ENCODE measurements at places on chromosomes 5 and 9.

GRCh38 chr5:52725065-52725746 lies 62.5 kb upstream of the ITGA1 start:
- DNase-seq: no peak

DNA sequence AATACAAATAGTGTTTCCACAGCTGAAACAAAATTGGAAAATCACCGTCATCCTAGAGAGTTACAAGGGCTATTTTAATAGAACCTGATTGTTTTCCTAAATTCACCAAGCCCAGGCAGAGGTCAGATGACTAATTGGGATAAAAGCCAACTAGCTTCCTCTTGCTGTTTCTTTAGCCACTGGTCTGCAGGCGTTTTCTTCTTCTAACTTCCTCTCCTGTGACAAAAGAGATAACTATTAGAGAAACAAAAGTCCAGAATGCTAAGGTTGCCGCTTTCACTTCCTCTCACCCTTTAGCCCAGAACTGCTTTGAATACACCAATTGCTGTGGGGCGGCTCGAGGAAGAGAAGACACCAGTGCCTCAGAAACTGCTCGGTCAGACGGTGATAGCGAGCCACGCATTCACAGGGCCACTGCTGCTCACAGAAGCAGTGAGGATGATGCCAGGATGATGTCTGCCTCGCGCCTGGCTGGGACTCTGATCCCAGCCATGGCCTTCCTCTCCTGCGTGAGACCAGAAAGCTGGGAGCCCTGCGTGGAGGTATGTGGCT lies at the start of gene TLR4:
TSS of gene TLR4 (plus strand) at position 380 of the 552 bp plus-strand sequence. CDS start at position 450, 70 bp downstream.
- DNase-seq: peak; percentile 67

DNA sequence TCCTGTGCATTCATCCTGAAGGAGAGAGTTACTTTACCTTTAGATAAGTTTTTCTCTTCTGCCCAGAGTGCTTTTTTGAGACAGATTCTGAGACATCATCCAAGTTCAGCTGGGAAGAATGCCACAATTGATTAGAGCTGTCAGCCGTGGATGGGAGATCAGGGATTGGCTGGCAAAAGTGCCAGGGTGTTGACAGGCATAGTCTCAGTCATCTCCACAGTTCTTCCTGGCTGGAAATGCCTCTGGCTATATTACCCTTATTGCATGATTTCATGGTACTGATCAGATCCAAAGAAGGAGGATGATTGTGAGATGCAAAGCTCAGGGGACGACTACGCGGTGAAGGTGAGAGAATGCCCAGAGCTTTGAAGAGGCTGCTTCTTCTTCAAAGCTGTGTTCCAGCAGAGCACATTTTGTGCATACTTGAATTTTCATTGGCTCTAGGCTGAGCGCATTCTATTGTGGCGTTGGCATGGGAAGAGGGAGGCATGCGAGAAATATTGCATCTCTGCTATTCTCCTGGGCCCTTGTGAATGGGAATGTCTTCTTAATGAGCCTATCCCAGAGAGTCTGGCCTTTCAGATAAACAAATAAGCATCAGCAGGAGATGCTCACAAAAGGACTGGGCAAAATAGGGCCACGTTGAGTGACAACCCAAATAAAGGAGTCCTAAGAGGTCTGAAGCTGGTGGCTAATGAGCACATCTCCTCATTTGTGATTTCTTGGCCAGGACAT lies 82.1 kb downstream of the GRIA1 start:
- DNase-seq: no peak

DNA sequence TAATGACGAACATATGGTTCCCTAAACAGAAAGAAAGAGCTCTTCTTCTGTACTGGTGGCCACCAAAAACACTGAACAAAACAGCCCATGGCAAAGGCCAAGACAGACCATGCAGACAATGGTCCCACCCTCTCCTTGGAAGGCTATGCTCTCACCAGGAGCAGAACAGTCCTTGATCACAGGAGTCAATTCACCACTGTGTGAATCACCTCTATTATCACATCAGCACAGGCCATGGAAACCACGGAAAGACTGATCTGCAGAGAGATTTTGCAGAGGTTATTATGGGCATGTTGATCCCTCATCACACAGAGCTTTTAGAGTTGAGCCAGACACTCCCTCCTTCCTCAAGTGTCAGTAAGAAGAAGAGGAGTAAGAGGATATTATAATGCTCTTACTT lies 134.0 kb upstream of the RASEF start:
- no peak for DNase-seq

GRCh38 chr9:18397076-18397475 lies 76.9 kb upstream of the ADAMTSL1 start:
- no peak for DNase-seq

DNA sequence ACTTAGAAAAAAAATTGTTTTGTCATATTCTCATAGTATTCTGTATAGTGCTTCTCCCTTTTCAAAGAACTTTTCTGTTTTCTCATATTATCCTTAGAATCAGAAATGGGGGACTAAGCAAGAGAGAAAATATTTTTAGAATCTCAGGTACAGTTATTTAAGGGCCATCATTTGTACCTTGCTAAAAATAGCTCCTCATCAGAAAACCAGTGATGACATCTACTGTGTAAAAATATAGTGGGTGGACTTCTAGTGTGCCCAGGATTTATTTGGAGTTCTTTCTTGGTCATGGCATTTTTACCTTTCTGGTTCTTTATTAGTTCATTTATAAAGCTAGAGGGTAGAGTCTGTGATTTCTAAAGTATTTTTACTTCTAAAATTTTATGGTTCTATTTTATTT lies 82.5 kb downstream of the CSNK1G3 start:
- DNase-seq: no peak

Data from non-pigmented ciliary epithelial cell (primary cell).